HepG2 (cell line): ENCODE measurements at places on chromosomes 7 and 10. TPM values are rescaled to one million over a fixed set of nuclear protein-coding genes. Genes with fewer than 3 reads are reported as not detected.

- peak; percentile 68 for DNase-seq
- no peaks in the 10 kb centered on the region for H3K27me3 ChIP-seq
- H3K4me1 ChIP-seq, result peaks cover 38% of the 10 kb centered on the region
- no peaks in the 10 kb centered on the region for H3K36me3 ChIP-seq
Measured at GRCh38 chr7:148447221-148447849, 143.2 kb upstream of the C7orf33 start.

Gene CYP3A5
- 1.7 and 5.7 TPM in 2 replicates for total RNA-seq

DNA sequence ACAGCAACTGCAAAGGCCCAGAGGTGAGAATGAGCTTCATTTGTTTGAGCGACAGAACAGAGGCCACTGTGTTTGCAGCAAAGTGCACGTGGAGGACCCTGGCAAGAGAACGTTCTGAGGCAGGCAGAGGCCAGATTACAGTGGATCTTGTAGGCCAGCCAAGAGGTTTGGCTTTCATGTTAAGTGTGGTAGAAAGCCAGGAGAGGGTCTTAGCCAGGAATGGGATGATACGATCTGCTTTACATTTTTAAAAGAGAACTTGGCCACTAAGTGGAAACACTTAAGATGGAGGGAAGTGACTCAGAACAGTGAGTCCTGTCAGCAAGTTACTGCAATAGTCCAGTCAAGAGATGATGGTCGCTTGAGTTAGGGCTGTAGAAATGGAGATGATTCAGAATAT is 4.6 kb downstream of the CCDC136 start:
- peaks cover 6% of the 10 kb centered on the region for H3K4me1 ChIP-seq
- no peak overlapping the region for H3K4me3 ChIP-seq
- DNase-seq, result no peak

- H3K27me3 ChIP-seq, result no peaks in the 10 kb centered on the region
- no peak overlapping the region for H3K4me3 ChIP-seq
- H3K4me1 ChIP-seq, result peaks cover 9% of the 10 kb centered on the region
- no peaks in the 10 kb centered on the region for H3K36me3 ChIP-seq
- DNase-seq, result no peak
Measured at GRCh38 chr7:138029941-138030340, 28.1 kb upstream of the CREB3L2 start.

- H3K27ac ChIP-seq, result no peak overlapping the region
- H3K4me3 ChIP-seq, result no peak overlapping the region
- H3K36me3 ChIP-seq, result no peaks in the 10 kb centered on the region
Measured at GRCh38 chr7:147711447-147711846, 879.1 kb upstream of the C7orf33 start.

Gene KLF14
- not detected in 2 replicates for total RNA-seq

Gene DKK1
- 143 and 262 TPM in 2 replicates for total RNA-seq

DNA sequence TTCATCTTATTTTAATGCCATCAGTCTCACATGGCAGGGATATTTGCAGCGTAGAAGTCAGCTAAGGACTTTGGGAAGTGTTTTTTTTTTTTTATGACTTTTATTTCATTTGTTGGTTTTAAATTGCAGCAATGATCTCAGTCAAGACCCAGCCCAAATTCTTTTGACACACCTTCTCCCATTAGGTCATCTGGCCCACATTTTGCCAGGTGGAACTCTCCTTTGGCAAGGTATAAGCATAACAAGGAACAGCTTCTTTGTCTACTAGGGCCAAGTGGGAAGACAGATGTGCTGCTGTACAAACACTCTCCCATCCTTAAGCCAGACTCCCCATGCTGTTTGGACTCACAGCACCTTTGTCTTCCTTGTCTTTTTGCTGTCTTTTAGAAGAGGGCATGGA is 41.8 kb downstream of the PLEKHA8 start:
- no peaks in the 10 kb centered on the region for H3K27me3 ChIP-seq
- DNase-seq, result no peak
- no peak overlapping the region for H3K27ac ChIP-seq
- peaks cover 7% of the 10 kb centered on the region for H3K4me1 ChIP-seq

Gene SPDYE2
- not detected in 2 replicates for total RNA-seq

DNA sequence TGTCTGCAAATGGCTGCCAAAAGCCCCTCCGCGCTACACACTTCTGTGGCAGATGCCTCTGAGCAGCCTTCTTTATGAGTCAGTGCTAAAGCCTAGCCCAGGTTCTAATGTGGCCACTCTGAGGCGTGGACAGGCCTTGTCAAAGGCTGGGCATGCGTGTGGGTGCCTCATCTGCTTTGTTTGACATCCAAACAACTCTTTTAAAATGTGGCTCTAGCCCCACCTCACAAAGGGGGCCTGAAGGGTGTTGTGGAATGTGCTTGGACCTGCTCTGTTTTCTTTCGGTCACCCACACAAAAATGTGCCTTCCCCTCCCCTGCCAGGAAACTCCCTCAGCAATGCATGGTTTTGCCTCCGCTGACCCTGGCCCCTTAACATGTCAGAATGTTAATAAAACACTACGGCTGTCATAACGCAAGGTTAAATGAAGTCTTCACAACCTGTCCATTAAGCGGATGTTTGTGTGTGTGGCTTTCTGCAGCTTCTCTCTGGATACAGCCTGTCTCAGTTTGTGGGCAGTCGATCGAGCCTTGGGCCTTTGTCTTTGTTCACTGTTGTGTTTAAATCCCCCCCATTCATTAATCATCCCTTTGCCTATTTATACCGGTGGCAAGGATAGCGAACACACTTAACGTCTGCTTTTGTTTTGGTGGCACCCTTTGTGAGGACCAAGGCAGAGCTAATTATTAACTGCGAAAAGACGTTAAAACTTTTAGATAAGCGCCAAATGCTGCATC is 718.9 kb downstream of the LRMDA start:
- DNase-seq, result peak; percentile 96
- no peaks in the 10 kb centered on the region for H3K36me3 ChIP-seq
- peak overlapping the region; percentile 63 for H3K4me3 ChIP-seq
- peaks cover 45% of the 10 kb centered on the region for H3K4me1 ChIP-seq
- no peaks in the 10 kb centered on the region for H3K27me3 ChIP-seq

Gene TRPV5
- total RNA-seq, result not detected in 2 replicates

Gene EVX1
- total RNA-seq, result not detected in 2 replicates

DNA sequence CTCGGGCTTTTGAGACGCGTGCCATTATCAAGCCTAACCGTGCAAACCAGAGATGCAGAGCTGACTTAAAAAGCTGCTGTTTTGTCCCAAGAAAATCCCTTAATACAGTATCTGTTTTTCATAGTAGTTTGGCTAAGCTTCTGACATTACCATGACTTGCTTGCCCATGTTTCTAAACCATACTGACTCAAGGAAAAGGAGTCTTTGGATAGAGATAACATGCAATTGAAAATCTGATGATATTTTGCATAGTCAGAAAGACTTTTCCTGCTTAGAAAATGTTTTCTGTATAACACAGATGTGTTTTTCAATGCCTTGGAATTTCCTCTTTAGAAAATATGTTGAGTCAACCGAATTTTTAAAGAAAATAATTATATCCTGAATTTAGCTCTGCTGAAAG is 21.5 kb upstream of the AKR1E2 start:
- peaks cover 21% of the 10 kb centered on the region for H3K4me1 ChIP-seq
- no peak for DNase-seq
- no peaks in the 10 kb centered on the region for H3K36me3 ChIP-seq
- H3K4me3 ChIP-seq, result no peak overlapping the region
- no peak overlapping the region for H3K27ac ChIP-seq

Gene MMP21
- not detected in 2 replicates for total RNA-seq

- no peak for DNase-seq
- H3K36me3 ChIP-seq, result no peaks in the 10 kb centered on the region
- no peak overlapping the region for H3K4me3 ChIP-seq
- H3K27me3 ChIP-seq, result no peaks in the 10 kb centered on the region
Measured at GRCh38 chr7:85719981-85720953, 533.4 kb upstream of the SEMA3D start.

- H3K4me1 ChIP-seq, result peaks cover 35% of the 10 kb centered on the region
- H3K4me3 ChIP-seq, result peak overlapping the region; percentile 79
- H3K27me3 ChIP-seq, result no peaks in the 10 kb centered on the region; the same call in 2 of the 3 replicates
- H3K27ac ChIP-seq, result peak overlapping the region; percentile 90
- peak; percentile 72 for DNase-seq
Measured at GRCh38 chr7:97006055-97006815, 882 bp downstream of the DLX6 start.

DNA sequence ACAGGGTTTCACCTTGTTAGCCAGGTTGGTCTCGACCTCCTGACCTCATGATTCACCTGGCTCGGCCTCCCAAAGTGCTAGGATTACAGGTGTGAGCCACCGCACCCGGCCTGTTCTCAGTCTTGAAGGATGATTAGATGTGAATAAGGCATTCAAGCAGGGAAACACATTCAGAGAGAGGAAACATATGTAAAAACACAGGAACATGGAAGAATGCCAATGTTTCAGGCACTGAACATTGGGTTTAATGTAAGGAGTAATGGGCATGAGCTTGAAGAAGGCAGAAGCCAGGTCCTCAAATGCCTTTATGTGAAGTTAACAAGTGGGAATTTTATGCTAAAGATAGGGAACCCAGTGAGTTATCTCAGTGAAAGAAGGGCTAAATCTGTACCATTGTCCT is 74.3 kb downstream of the ARL4A start:
- DNase-seq, result no peak
- no peak overlapping the region for H3K4me3 ChIP-seq
- no peak overlapping the region for H3K27ac ChIP-seq
- H3K27me3 ChIP-seq, result no peaks in the 10 kb centered on the region
- no peaks in the 10 kb centered on the region for H3K4me1 ChIP-seq

GRCh38 chr10:76353237-76353851 is 921.9 kb downstream of the LRMDA start:
- H3K36me3 ChIP-seq, result no peaks in the 10 kb centered on the region
- DNase-seq, result no peak
- no peak overlapping the region for H3K4me3 ChIP-seq
- no peaks in the 10 kb centered on the region for H3K27me3 ChIP-seq
- no peak overlapping the region for H3K27ac ChIP-seq

Gene GNAT3
- not detected in 2 replicates for total RNA-seq
